ENCODE measurements at places on chromosomes 5 and 9.

DNA sequence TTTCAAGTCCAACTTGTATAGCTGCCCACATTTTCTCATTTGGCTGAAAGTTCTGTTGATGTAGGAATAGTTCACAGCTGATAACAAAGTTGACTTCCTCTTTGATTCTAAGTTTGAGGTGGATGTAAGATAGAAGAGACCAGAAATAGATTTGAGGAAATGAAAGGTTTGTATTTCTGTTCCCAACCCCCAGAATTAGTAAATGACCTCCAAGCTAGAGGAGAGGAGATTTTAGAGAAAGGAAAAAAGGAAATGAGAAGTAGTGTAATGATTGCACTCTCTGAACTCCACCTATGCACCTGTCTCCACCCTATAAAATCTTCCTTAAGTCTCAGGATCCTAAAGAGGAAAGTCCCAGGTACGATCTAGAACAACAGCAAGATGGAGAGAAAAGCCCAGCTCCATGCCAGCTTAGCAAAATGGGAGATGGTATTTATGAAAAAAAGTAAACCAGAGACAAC, 130.4 kb upstream of the POC5 start:
- no peak for DNase-seq

DNA sequence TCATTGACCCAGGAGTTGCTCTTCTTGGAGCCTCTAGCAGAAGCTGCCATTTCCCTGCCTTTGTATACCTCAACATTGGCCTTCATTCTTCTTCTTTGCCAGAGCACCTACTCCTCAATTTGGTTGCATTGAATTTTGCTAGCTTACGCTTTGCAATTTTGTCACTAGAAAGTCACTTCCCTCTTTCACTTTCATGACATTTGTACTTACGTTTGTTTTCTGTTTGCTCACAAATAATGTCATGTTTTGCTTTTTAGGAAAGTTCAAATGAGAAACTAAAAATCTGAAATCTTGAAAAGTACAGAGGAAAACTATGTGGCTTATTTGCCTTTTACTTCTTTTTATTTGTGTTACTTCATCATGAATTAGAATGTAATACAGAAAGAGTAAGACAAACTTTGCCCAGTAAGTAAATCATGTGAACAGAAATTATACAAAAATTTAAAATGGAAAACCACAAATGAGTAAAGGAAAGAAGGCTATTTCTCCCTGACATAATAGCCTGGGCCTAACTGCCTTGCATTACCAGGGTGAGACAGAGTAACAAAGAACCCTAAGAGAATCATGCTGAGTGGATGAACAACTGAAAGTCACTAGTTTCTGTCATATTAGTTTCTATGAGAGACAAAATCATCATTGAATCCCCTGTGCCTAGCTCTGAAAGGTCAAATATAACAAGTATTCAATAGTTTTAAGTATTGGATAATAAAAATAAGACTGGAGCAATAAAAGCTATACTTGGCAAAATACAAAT, 7.4 kb upstream of the IFNA1 start:
- no peak for DNase-seq

- no peak for DNase-seq
Observed at GRCh38 chr9:131593936-131594665, 48.8 kb downstream of the PRRT1B start.

DNA sequence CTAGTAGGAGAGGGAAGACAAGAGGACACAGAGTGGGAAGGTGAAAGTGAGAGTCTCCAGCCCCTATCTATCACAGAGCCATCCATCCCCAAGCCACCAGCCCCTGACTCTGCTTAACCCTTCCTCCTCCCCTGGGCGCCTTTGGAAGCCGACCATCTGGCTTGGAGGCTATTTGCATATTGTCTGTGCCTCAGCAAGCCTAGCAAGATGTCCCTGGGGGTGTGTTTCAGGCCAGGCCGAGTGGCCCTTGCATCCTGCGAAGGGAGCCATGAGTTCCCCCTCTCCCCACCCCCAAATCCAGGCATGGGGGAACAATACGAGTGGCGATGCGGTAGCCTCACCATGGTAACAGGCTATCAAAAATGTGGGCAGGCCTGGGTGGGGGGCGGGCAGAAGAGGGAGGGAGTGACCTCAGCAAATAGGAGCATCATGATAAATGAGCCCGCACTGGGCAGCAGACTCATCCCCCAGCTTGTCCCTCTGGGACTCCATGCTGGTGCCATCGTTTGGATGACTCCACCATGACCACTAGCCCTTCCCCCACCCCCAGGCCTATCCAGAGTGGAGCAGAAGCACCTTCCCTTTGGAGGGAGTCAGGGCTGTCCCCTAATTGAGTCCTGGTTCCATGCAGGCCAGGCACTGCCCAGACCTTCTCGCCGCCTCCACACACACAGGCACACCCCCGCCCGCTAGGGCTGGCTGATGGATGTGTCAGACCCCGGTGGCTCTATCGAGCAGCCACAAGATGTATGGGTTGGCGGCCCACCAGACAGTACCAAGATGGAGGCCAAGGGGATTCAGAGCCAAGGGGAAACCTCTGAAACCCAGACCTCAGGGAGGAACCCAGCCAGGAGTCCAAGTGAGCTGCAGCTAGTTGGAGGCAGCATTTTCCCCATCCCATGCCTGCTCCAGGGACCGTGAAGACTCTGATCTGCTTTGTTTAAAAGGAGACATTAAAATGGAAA, 14.6 kb downstream of the URM1 start:
- DNase-seq = no peak

GRCh38 chr9:94703488-94704140, 22.9 kb upstream of the AOPEP start:
- no peak for DNase-seq

- no peak for DNase-seq
Observed at GRCh38 chr5:111116550-111116949, 24.4 kb downstream of the WDR36 start.

GRCh38 chr9:19510907-19511306, 102.1 kb downstream of the ACER2 start:
- no peak for DNase-seq

Measured in HT1080 (cell line).